Activated CD4-positive, alpha-beta T cell treated with anti-CD3 and anti-CD28 coated beads, Interleukin-2, amount 10 ng/mL, durations not matched to agents 24 days and 14 days (primary cell): ENCODE measurements at places on chromosomes 13 and 19. TPM values are rescaled to one million over a fixed set of nuclear protein-coding genes. Genes with fewer than 3 reads are reported as not detected.

The APLP1 gene
- 2.0 and 2.4 TPM in 2 replicates for total RNA-seq

DNA sequence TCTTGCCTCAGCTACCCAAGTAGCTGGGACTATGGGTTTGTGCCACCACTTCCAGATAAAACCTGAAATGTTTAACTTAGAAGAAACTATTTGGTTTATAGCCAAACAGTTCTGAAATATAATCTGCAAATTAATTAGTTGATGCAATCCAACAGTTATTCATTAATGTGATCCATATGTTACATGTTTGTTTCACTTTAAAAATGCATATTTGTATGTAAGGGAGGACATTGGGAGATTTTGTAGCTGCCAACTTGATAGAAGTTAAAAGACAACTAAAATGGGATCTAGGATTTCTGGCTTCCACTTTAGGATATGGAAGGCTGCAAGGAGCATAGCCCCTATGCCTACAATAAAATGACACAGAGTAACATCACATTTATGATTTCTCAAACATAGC is 532.5 kb upstream of the SLC10A2 start:
- no peaks in the 10 kb centered on the region for H3K36me3 ChIP-seq
- H3K27ac ChIP-seq: no peak overlapping the region
- H3K4me1 ChIP-seq: no peaks in the 10 kb centered on the region

The MIDN gene
- 72.3 and 82.4 TPM in 2 replicates for total RNA-seq

DNA sequence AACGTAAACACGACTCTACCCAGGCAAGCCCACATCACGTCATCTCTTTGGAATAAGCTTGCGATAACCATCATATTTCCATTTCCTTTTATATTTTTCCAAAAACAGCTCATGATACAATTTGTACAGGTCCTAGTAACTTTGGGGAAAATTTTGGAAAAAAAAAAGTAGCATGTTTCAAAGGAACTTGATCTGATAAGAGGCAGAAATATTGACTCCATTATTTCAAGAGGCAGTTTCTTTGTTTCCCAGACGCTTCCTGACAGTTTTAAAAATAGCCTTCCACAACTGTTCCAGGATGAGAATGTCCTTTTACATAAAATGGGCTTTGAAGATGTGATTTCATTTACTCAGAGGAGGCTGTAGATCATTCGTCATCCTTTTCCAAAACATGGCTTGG is 23.1 kb downstream of the KLF2 start:
- H3K4me1 ChIP-seq: peaks cover 31% of the 10 kb centered on the region
- DNase-seq: no peak
- peaks cover 4% of the 10 kb centered on the region for H3K36me3 ChIP-seq
- no peak overlapping the region for H3K27ac ChIP-seq
- no peak overlapping the region for H3K4me3 ChIP-seq

GRCh38 chr13:59304596-59304995 is 859.1 kb downstream of the DIAPH3 start:
- no peak for DNase-seq
- H3K27me3 ChIP-seq: no peaks in the 10 kb centered on the region
- no peaks in the 10 kb centered on the region for H3K4me1 ChIP-seq
- no peak overlapping the region for H3K27ac ChIP-seq

- peaks cover 23% of the 10 kb centered on the region for H3K4me1 ChIP-seq
- DNase-seq: no peak
- no peak overlapping the region for H3K27ac ChIP-seq
Measured at GRCh38 chr19:33818411-33818810, 21.7 kb downstream of the KCTD15 start.

The CLEC17A gene
- total RNA-seq: not detected in 2 replicates

The GRIN2D gene
- total RNA-seq: 0.16 and 0.26 TPM in 2 replicates

DNA sequence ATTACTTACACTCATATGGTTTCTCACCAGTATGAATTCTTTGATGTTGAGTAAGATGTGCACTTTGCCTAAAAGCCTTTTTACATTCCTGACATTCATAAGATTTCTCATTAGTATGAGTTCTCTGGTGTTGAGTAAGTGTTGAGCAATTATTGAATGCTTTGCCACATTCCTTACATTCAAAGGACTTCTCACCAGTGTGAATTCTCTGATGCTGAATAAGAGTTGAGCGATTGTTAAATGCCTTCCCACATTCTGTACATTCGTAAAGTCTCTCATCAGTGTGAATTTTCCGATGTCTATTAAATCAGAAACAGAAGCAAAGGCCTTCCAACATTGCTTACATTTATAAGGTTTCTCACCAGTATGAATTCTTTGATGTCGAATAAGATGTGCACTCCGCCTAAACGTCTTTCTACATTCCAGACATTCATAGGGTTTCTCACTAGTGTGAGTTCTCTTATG is 14.2 kb upstream of the ZFP30 start:
- no peak overlapping the region for H3K27ac ChIP-seq
- peaks cover 2% of the 10 kb centered on the region for H3K36me3 ChIP-seq

- no peaks in the 10 kb centered on the region for H3K4me1 ChIP-seq
- no peak overlapping the region for H3K4me3 ChIP-seq
- H3K27ac ChIP-seq: no peak overlapping the region
- no peak for DNase-seq
Measured at GRCh38 chr13:80577285-80577684, 236.4 kb upstream of the SPRY2 start.

- no peak overlapping the region for H3K27ac ChIP-seq
- no peak overlapping the region for H3K4me3 ChIP-seq
- H3K4me1 ChIP-seq: no peaks in the 10 kb centered on the region
- DNase-seq: no peak
- no peaks in the 10 kb centered on the region for H3K27me3 ChIP-seq
Measured at GRCh38 chr13:66139250-66139649, 1090.9 kb downstream of the PCDH9 start.

- DNase-seq: peak; percentile 74
- H3K4me3 ChIP-seq: peak overlapping the region; percentile 100
- H3K36me3 ChIP-seq: no peaks in the 10 kb centered on the region
- H3K27me3 ChIP-seq: no peaks in the 10 kb centered on the region
- peaks cover 8% of the 10 kb centered on the region for H3K4me1 ChIP-seq
- peak overlapping the region; percentile 92 for H3K27ac ChIP-seq
Measured at GRCh38 chr19:5826531-5827341, 12.8 kb downstream of the FUT6 start.

GRCh38 chr13:28650284-28650683 is 8.6 kb upstream of the POMP start:
- peak overlapping the region; percentile 46 for H3K27ac ChIP-seq
- H3K4me3 ChIP-seq: no peak overlapping the region
- H3K4me1 ChIP-seq: peaks cover 19% of the 10 kb centered on the region
- peaks cover 8% of the 10 kb centered on the region for H3K36me3 ChIP-seq
- H3K27me3 ChIP-seq: no peaks in the 10 kb centered on the region

DNA sequence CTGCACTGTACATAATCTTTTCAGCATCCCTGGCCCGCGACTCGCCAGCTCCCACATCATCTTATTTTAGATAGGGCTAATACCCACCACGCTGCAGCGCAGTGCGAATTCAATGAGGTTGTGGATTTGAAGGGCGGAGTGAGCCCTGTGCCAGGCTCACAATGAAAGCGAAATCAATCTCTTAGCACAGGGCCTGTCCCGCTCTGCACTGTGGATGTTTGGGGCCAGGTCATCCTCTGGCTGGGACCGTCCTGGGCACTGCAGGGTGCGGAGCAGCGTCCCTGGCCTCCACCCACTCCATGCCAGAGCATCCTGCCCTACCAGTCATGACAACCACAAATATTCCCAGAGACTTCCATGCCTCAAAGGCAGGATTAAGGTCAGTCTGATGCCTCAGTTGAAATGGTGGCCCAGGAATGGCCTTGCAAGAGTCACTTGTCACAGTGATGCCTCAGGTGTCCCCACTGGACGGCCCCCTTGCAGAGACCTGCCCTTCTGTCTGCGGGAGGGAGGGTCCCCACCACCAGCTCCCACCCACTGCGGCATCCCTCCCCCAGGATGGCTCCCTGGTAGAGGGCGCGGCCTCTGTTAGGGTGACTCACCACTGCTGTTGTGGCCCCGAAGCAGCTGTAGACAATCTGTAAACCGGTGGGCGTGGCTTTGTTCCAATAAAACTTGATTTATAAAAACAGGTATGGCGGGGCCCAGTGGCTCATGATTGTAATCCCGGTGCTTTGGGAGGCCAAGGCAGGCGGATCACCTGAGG is 5.6 kb downstream of the UHRF1 start:
- peaks cover 69% of the 10 kb centered on the region for H3K36me3 ChIP-seq
- H3K27me3 ChIP-seq: no peaks in the 10 kb centered on the region
- peaks cover 50% of the 10 kb centered on the region for H3K4me1 ChIP-seq
- peak overlapping the region; percentile 92 for H3K4me3 ChIP-seq
- peak overlapping the region; percentile 88 for H3K27ac ChIP-seq

GRCh38 chr19:10074153-10074552 is 12.0 kb upstream of the SHFL start:
- H3K4me1 ChIP-seq: no peaks in the 10 kb centered on the region
- H3K4me3 ChIP-seq: no peak overlapping the region
- no peak overlapping the region for H3K27ac ChIP-seq
- H3K36me3 ChIP-seq: no peaks in the 10 kb centered on the region
- H3K27me3 ChIP-seq: peaks cover 17% of the 10 kb centered on the region
- DNase-seq: peak; percentile 81

The ZNF442 gene
- total RNA-seq: 0.56 and 1.2 TPM in 2 replicates

DNA sequence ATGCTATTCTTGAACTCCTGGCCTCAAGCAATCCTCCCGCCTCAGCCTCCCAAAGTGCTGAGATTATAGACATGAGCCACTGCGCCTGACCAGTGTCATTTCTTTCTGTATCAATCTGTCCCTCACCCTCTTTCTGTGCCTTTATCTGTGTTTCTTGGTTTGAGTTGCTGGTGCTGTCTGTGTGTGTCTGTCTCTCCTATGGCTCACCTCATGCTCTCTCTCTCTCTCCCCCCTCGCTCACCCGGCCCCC is 9.9 kb downstream of the IRF2BP1 start:
- no peak for DNase-seq
- H3K4me3 ChIP-seq: peak overlapping the region; percentile 60
- peaks cover 16% of the 10 kb centered on the region for H3K27me3 ChIP-seq
- peaks cover 17% of the 10 kb centered on the region for H3K4me1 ChIP-seq
- no peaks in the 10 kb centered on the region for H3K36me3 ChIP-seq

The KIR2DL1 gene
- not detected in 2 replicates for total RNA-seq

The ZNF765 gene
- 11.0 and 11.8 TPM in 2 replicates for total RNA-seq

GRCh38 chr19:34366738-34367623 is 2.0 kb downstream of the GPI start:
- H3K27me3 ChIP-seq: no peaks in the 10 kb centered on the region
- H3K27ac ChIP-seq: peak overlapping the region; percentile 96
- H3K36me3 ChIP-seq: peaks cover 62% of the 10 kb centered on the region
- no peak for DNase-seq
- H3K4me1 ChIP-seq: peaks cover 64% of the 10 kb centered on the region

The ZNF681 gene
- total RNA-seq: 2.6 and 3.0 TPM in 2 replicates

GRCh38 chr13:33659466-33659865 is 158.5 kb upstream of the RFC3 start:
- H3K4me3 ChIP-seq: no peak overlapping the region
- no peaks in the 10 kb centered on the region for H3K4me1 ChIP-seq
- H3K36me3 ChIP-seq: no peaks in the 10 kb centered on the region
- DNase-seq: no peak
- no peak overlapping the region for H3K27ac ChIP-seq

The FFAR2 gene
- total RNA-seq: not detected in 2 replicates

The UPK1A gene
- 0.77 and 0.92 TPM in 2 replicates for total RNA-seq

GRCh38 chr13:44690376-44690775 is 114.2 kb upstream of the TSC22D1 start:
- no peak for DNase-seq
- peaks cover 10% of the 10 kb centered on the region for H3K27me3 ChIP-seq
- H3K27ac ChIP-seq: no peak overlapping the region
- no peak overlapping the region for H3K4me3 ChIP-seq

The RPS28 gene
- 2,054 and 2,121 TPM in 2 replicates for total RNA-seq

The CD79A gene
- 2.6 and 2.7 TPM in 2 replicates for total RNA-seq

DNA sequence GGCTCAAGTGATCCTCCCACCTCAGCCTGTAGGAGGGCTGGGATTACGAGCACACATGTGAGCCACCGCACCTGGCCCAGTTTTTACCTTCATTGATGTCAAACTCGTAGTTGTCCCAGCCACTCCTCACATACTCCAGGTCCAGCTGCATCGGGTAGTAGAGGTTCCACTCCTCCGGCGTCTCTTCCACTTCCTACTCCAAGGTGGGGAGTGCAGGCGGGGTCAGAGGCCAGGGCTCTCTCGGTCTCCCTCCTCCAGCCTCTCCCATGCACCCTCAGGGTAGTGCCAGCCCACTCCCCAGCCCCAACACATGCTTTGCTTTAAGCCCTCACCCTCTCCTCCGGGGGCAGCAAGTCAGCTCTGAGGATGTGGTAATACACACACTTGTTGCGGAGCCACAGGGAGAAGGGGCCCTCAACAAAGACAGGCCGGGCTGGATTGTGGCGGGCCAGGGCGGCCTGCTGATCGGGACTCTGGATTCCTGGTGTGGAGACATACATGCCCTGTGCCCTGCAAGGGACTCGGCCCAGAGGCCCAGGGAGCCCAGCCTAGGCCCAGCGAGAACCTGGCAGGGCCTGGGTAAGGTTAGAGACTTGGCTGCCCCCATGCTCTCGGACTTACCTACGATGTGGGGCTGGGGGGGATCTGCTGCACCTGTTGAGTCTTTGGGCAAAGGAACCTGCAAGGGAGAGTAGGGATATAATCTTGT is 1.9 kb upstream of the ZNF653 start:
- H3K4me1 ChIP-seq: peaks cover 18% of the 10 kb centered on the region
- H3K36me3 ChIP-seq: peaks cover 23% of the 10 kb centered on the region
- peak overlapping the region; percentile 92 for H3K4me3 ChIP-seq
- H3K27ac ChIP-seq: peak overlapping the region; percentile 66
- H3K27me3 ChIP-seq: no peaks in the 10 kb centered on the region

DNA sequence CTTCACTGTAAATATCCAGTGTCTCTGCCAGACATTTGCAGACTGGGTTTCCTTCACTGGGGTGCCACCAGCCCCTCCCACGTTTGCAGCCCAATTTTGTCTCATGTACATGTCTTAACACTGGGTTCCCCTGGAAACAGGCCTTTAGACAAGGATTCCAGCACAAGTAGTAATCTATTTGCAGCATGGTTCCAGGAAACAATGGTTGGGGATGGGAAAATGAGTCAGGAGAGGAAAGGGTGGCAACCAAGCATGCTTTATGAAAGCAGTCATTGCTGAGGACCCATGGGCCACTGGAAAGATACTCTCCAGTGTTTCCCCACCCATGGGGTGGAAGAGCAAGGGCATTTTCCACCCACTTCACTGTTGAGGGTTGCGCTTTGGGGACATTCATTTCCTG is 53.6 kb upstream of the FARP1 start:
- no peak for DNase-seq
- H3K27me3 ChIP-seq: no peaks in the 10 kb centered on the region
- no peaks in the 10 kb centered on the region for H3K4me1 ChIP-seq
- H3K4me3 ChIP-seq: no peak overlapping the region
- no peak overlapping the region for H3K27ac ChIP-seq
- no peaks in the 10 kb centered on the region for H3K36me3 ChIP-seq

The WDFY2 gene
- 9.1 and 11.1 TPM in 2 replicates for total RNA-seq

The MCEMP1 gene
- not detected in 2 replicates for total RNA-seq

- H3K36me3 ChIP-seq: no peaks in the 10 kb centered on the region
- H3K4me1 ChIP-seq: no peaks in the 10 kb centered on the region
- H3K27me3 ChIP-seq: no peaks in the 10 kb centered on the region
- no peak overlapping the region for H3K27ac ChIP-seq
- DNase-seq: no peak
- no peak overlapping the region for H3K4me3 ChIP-seq
Measured at GRCh38 chr13:29039212-29039611, 219.1 kb downstream of the MTUS2 start.

The GGN gene
- total RNA-seq: 0.47 and 1.0 TPM in 2 replicates

GRCh38 chr13:24922387-24922744 is 158.4 kb downstream of the RNF17 start:
- H3K4me1 ChIP-seq: peaks cover 21% of the 10 kb centered on the region
- H3K4me3 ChIP-seq: peak overlapping the region; percentile 99
- H3K36me3 ChIP-seq: peaks cover 4% of the 10 kb centered on the region
- peak overlapping the region; percentile 93 for H3K27ac ChIP-seq
- H3K27me3 ChIP-seq: peaks cover 9% of the 10 kb centered on the region

GRCh38 chr13:112326821-112327370 is 49.3 kb upstream of the SPACA7 start:
- no peak overlapping the region for H3K27ac ChIP-seq
- no peaks in the 10 kb centered on the region for H3K36me3 ChIP-seq
- H3K4me3 ChIP-seq: no peak overlapping the region
- no peaks in the 10 kb centered on the region for H3K4me1 ChIP-seq
- H3K27me3 ChIP-seq: peaks cover 10% of the 10 kb centered on the region
